ENCODE measurements at places on chromosomes 12 and 14.

GRCh38 chr12:6641131-6641530 lies 5.4 kb upstream of the LPAR5 start:
- DNase-seq = no peak

- DNase-seq = no peak
Observed at GRCh38 chr12:108410689-108411088, 71.6 kb upstream of the CMKLR1 start.

GRCh38 chr12:63875703-63876102 lies 31.2 kb downstream of the SRGAP1 start:
- no peak for DNase-seq

DNA sequence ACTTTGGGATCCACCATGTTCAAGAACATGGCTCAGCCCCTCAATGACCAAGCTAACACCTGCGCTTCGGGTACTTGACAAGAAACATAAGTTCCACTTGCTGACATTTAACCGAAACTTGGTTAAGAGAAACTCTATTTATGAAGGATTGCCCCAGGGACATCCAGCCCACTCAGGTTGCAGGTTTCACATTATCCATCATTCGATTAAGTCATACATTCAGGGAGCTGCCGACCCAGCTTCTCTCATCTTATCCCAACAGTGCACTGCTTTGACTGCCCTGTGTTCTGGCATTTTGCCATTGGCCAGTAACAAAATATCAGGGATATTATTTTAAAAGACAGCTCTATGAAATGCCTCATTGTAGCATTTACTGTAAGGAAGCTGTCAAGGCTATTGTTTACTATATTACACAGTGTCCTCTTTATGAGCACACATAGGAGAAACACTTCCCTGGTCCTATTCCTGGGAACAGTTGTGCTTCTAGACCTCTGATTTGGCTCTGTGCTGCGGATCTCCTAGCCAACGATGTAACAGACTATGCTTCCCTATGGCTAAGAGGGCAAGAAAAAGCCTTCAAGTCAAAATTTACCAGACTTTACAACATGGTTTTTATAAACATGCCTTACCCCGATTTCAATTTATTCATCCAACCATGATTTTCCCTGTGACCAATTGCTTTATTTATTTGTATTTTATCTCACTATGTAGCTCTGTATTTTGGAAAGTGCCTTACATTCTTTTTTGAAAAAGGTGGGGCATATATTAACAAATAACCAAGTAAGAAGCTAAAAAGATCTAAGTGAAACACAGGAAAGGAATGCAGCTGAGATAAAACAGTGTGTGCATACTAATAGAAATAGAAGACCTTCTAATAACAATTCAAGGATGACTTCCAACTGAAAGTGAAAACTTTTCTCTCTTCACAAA lies 109.3 kb downstream of the ITPR2 start:
- no peak for DNase-seq

- no peak for DNase-seq
Observed at GRCh38 chr14:74038020-74038859, 19.1 kb downstream of the BBOF1 start.

DNA sequence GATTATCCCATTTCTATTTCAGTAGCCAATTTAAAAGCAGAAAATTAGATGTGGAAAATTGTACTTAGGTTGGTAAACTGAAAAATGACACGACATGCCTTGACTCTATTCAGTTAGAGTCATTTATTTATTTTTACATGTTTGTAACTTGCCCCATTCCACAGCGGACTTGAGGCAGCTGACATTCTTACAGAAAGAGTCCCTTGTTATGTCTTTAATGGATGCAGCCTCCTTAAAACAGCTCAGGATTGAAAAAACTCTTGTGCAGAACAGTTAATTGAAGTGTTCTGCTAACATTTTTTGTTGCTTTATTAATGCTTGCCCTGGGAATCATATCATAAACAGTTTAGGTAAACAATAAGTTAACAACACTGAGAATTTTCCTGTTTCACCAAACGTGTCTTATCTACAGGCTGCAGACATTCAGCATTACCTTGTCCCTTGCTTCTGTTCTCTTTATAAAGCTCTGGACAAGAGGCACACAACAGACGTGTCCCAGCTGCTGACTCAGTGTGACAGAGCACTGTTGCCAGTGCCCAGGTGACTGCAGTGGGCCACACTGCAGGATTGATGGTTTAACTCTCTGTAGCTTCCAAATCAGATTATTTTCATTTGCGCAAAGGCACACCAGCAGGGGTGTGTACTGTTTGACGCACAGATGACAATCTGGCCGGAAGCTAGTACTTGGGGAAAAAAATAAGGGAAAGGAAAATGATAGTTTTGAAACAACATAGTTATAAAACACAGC lies 101.6 kb downstream of the PELI2 start:
- no peak for DNase-seq

DNA sequence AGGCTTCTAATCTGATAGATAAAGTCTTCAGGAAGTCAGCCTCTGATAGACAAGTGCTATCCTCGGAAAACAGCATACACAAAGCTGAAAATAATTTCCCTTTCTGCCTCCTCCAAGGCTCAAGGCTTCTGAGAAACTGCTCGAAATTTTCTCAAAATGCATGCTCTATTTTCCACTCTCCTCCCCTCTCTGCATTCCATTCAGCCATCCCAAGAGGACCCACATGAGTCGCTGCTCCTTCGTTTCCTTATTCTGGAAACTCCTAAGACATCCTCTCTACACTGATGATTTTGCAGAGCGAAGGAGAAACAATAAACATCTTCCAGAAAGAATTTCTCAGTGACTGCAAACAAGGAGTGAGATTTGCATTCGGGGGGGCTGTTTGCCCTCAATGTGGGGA lies 92.2 kb upstream of the SFSWAP start:
- DNase-seq = no peak

GRCh38 chr12:15546102-15546701 lies 223.9 kb downstream of the PTPRO start:
- DNase-seq = no peak

DNA sequence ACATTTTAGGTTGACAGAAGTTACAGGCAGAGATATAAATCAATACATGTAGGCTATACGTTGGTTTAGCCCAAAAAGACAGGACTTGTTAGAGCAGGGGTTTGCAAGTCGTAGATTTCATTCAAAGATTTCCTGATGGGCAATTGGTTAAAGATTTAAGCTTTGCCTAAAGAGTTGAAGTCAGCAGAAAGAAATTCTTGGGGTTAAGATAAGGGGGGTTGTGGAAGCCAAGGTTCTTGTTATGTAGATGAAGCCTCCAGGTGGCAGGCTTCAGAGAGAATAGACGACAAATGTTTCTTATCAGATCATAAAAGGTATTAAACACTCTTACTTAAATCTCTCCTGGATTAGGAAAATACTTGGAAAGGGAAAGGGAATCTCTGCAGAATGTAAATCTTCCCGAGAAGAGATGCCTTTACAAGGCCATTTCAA lies 510.8 kb downstream of the TMTC2 start:
- DNase-seq = no peak

DNA sequence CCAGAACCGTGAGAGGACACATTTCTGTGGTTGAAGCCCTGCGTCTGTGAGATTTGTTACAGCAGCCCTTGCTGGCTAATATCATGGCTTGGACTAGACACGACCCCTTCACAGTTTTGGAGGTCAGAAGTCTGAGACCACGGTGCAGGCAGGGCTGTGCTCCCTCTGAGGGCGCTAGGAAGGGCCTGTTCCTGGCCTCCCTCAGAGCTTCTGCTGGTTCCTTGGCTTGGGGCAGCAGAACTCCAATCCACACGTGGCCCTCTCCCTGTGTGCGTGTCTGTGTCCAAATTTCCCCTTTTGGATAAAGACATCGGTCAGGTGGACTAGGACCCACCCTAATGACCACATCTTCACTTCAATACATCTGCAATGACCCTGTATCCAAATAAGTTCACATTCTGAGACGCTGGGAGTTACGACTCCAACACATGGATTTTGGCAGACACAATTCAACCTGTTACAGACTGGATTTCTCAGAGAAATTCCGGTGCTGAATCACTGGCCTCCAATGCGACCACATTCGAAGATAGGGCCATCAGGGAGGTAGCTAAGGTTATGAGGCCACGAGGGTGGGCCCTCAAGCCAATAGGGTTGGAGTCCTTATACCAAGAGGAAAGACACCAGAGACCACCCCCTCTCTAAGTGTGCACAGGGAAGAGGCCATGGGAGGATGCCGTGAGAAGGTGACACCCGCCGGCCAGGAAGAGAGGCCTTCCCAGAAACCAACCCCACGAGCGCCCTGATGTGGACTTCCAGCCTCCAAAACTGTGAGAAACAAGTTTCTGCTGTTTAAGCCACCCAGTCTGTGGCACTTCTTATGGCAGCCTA lies 43.6 kb upstream of the PPP2R5C start:
- DNase-seq = no peak

DNA sequence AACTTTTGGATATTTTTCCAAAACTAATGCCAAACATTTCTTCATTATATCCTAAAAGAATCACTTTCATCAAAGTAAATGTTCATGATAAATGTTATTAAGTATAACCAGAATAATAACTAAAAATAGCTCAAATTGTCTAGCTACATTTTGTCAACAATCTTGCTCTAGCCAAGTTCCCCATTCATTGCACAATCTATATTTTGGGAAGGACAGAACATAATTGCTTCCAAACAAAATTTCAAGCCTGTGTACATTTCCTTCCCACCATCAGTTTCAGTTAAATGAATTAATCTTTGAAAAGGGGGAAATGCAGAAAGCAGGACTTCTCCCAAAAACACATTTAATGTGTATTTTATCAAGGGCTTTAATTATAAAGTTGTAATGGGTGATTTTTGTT lies 98.0 kb upstream of the PLEKHG7 start:
- no peak for DNase-seq

- no peak for DNase-seq
Observed at GRCh38 chr12:54603872-54604271, 15.4 kb upstream of the PPP1R1A start.

DNA sequence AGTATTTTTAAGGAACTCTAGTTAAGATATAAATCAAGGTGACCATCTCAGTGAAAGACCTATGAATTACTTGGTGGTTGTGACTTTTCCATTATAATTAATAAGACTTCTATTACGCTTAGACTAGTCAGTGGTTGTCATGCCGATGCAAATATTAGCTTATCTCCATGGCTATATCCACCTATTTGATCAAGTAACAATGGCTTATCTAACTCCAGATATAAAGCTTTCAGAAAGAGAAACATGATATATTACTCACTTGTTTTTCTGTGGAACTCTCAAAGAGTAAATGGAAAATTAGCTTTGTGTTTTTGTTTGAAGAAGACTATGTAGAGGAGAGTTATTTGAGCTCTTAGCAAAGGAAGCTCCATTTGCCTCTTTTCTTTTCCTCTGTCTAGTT lies 323.8 kb upstream of the DCN start:
- DNase-seq = no peak

GRCh38 chr14:69906201-69906600 lies 27.0 kb downstream of the SMOC1 start:
- no peak for DNase-seq

- DNase-seq = no peak
Observed at GRCh38 chr12:24880732-24881131, 68.2 kb downstream of the BCAT1 start.

- no peak for DNase-seq
Observed at GRCh38 chr14:102875652-102876051, 46.8 kb upstream of the AMN start.

GRCh38 chr14:55051165-55051422 lies 353 bp upstream of the MAPK1IP1L start:
- no peak for DNase-seq

DNA sequence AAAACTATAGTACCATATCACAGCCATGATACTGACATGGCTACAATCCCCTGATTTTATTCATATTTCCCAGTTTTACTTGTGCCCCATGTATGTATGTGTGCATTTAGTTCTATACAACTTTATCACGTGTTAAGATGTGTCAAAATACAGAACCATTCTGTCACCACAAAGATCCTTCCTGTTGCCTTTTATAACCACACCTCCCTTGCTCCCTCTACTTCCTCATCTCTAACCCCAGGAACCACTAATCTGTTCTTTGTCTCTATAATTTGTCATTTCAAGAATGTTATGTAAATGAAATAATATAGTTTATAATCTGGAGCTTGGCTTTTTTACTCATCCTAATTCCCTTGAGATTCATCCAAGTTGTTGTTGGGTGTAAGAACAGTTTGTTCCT lies 358.4 kb downstream of the DPF3 start:
- DNase-seq = no peak

DNA sequence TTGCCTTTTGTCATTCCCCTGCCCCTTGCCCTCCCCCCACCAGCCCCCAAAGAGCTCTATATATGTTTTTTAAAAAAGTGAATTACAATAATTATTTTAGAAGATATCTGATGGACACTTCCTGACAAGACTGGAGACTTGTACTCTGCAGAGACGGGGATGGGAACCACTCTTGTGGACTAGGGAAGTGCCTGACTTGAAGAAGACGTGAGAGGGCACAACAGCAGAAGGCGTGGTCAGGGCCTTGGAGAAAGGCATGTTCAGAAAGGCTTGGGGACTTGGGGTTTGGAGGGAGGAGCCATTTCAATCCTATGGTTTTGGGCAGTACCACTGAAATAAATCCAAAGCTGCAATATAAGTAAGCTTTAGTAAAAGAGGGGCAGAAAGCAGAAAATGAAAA lies 154.7 kb downstream of the APAF1 start:
- no peak for DNase-seq

- no peak for DNase-seq
Observed at GRCh38 chr12:3913278-3913677, 40.1 kb upstream of the PARP11 start.

GRCh38 chr14:105436891-105437722 lies 17.5 kb downstream of the MTA1 start:
- no peak for DNase-seq

- peak; percentile 94 for DNase-seq
Observed at GRCh38 chr14:73886449-73887317, at the start of gene ZNF410. Gene ZNF410, plus strand, starts transcription at chr14:73886859. Its CDS starts 5,317 bp downstream, at chr14:73892176.

DNA sequence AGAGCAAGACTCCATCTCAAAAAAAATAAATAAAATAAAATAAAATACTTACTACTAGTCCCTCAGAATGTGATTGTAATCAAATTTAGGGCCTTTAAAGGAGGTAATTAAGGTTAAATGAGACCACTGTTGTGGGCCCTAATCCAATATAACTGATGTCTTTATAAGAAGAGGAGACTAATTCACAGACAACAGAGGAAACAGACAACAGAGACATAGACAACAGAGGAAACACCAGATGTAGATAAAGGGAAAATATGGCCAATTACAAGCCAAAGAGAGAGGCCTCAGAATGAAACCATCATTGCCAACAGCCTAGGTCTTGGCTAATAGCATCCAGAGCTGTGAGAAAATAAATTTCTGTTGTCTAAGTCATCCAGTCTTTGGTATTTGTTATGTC lies 669.0 kb upstream of the FOXG1 start:
- DNase-seq = no peak

GRCh38 chr14:52349731-52350130 lies 35.6 kb downstream of the PTGER2 start:
- no peak for DNase-seq

DNA sequence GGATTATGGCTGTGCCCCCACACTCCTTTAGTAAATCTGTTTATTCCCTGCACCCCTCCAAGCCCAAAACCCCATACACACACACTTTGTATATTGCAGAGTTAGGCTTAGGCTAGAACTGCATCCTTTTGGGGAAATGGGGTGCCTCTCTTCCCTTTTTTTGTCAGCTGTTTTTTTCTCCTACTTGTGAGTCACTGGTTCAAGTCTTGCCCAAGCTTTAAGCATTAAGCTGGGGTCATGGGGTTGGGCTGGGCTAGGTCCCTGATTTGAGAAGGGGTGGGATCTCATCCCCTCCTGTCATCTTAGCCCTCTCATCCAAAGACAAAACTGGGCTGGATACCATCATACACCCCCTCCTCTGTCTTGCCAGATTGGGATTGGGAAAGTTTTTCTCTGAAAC lies 1.6 kb downstream of the LRP1 start:
- no peak for DNase-seq

- DNase-seq = no peak
Observed at GRCh38 chr12:6416596-6416995, 28.2 kb upstream of the CD27 start.

Data from stimulated activated CD4-positive, alpha-beta T cell treated with anti-CD3 and anti-CD28 coated beads, Interleukin-4, amount 100 ng/mL, for 48 hours (primary cell).